NK-92 treated with Interleukin-12 subunit alpha and Interleukin-12 subunit beta, amount 100 ng/mL, for 24 hours (cell line): ENCODE measurements at places on chromosomes 5 and 9.

DNA sequence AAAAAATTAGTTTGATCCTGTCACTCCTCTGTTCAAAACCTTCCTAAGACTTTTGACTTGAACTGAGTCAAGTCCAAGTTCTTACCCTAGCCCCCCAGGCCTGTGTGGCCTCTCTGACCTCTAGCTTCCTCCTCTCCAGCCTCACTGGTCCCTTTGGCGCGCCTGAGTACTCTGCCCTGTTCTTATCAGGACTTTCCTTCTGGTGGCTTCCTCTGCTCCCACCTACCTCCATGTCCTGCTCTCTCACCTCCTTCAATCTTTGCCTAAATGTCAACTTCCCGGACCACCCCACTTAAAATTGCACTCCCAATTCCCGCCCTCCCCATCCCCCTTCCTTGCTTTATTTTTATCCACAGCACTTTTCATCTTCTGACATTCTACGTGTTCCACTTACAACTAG is 526.1 kb upstream of the KLF4 start:
- DNase-seq = no peak

GRCh38 chr9:117415358-117415914 is 579 bp upstream of the ASTN2 start:
- DNase-seq = no peak

- no peak for DNase-seq
Observed at GRCh38 chr5:83451955-83452354, 19.6 kb upstream of the VCAN start.

DNA sequence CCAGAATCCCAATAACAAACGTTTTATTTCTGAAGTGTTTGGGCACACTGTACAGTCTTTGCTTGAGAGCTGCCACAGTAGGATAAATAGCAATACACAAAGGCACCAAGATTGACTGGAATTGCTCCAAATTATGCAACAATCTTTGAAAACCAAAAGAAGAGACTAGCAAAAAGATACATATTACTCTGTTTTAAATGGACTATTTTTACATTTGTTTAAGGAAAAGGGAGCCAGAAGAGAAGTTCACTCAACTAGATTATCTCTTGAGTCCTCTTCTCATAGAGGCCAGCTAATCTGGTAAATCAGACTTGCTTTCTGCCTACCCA is 385.0 kb upstream of the SLC30A5 start:
- DNase-seq = no peak
